ENCODE measurements at places on chromosomes 6 and 20.

GRCh38 chr6:16158943-16159557 lies 30.2 kb downstream of the MYLIP start:
- DNase-seq: no peak

GRCh38 chr6:169949511-169950097 lies 198.2 kb downstream of the ERMARD start:
- no peak for DNase-seq

GRCh38 chr20:37383229-37383989 lies 37.5 kb downstream of the SRC start:
- DNase-seq: no peak

DNA sequence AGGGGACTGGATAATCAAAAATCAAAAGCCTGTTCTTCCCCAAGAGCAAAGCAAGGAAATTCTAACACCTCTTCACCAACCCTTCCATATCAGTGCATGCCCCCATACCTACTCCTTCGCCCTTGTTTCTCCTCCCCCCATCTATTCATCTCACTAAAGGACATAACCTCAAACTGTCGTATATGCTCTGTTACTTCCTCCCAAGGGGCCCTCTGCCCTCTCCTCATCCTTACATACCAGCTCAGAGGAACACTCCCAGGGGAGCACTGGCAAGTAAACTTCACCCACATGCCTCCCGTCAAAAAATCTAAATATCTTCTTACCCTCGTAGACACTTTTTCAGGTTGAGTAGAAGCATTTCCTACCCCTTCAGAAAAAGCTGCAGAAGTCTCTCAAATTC lies 9.4 kb upstream of the ADTRP start:
- no peak for DNase-seq

DNA sequence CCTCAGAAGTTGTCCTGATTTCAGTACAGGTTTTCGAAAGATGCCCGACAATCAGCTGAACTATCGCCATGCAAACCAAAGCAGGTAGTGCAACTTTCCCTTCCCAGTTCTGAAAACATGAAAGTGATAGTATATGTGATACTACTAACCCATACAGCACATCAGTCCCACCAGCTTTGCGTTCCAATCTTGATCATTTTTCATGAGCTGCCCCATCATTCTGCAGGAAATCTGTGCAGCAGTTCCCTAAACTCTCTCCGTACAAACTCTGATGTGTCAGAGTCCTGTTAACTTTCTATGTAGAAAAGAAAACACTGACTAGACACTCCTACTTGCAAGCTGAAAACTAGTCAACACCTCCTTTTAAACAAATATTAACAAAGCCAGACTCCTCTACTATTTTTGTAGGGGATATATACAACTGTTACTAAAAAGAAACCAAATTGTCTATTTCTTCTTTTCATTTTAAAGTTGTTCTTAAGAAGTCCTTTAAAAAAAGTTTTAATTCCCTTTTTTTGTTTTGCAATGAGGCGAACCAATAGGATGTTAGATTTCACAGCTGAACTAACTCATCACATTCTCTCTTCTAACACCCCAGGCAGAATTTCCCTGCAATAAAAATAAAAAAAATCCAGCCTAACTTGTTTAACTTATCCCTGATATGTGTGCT lies 99.6 kb upstream of the DST start:
- no peak for DNase-seq
